Retina (tissue), 1 donor: ENCODE measurements at places on chromosomes 6 and 20.
A peak's percentile ranks its signal among the peaks of the same experiment; 100 is the strongest.

- peak; percentile 54 for DNase-seq
These were observed 4.2 kb downstream of the KCNB1 start for GRCh38 chr20:49478266-49478665.

DNA sequence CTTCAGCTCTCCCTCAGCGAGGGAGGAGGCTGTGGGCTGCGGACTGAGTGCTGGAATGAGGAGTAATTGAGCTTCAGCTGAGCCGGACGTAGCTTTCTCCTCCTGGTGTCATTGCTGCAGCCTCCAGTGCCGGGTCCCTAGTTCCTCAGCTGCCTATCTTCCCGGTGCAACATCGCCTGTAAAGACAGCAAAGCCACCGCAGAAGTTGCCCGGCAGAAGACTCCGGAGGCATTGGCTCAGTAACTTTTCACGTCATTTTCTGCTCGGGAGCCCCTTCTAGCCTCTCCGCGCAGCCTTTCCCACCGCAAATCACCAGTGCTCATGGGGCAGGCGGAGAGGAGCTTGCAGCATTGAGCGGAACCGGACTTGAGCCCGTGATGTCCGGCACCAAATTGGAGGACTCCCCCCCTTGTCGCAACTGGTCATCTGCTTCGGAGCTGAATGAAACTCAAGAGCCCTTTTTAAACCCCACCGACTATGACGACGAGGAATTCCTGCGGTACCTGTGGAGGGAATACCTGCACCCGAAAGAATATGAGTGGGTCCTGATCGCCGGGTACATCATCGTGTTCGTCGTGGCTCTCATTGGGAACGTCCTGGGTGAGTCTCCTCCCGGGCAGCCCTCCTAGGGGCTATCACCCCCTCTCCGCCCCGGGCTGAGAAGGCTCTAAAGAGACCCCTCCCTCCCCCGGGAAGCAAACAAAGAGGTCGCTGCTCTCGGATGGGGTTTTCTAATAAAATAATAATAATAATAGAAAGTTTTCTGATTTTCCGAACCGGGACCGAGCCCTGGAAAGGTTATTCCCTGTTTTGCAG lies at the start of gene HCRTR2:
Gene HCRTR2 (plus strand): TSS at position 305 of the 816 bp plus-strand sequence. CDS start 73 bp downstream, at position 378.
- peak; percentile 70 for DNase-seq

DNA sequence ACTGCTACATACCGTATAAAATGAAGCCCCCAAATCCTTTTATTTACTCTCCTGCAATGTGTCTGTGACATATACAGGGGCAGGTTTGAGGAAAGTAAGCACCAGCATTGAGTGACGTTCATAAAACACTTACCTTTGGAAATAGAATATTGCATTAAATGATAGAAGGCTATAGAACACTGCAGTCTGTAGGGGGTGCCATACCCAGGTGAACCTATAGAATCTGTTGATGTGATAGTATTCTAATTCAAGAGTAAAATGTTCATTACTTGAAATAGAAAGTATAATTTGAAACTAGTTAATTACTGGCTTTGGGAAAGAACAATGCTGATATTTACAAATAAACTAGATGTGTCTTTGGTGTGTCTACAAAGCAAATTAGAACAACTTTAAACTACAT lies 47.0 kb upstream of the PRL start:
- DNase-seq: no peak

GRCh38 chr6:160260803-160261450 lies 2.3 kb upstream of the SLC22A2 start:
- DNase-seq: no peak

DNA sequence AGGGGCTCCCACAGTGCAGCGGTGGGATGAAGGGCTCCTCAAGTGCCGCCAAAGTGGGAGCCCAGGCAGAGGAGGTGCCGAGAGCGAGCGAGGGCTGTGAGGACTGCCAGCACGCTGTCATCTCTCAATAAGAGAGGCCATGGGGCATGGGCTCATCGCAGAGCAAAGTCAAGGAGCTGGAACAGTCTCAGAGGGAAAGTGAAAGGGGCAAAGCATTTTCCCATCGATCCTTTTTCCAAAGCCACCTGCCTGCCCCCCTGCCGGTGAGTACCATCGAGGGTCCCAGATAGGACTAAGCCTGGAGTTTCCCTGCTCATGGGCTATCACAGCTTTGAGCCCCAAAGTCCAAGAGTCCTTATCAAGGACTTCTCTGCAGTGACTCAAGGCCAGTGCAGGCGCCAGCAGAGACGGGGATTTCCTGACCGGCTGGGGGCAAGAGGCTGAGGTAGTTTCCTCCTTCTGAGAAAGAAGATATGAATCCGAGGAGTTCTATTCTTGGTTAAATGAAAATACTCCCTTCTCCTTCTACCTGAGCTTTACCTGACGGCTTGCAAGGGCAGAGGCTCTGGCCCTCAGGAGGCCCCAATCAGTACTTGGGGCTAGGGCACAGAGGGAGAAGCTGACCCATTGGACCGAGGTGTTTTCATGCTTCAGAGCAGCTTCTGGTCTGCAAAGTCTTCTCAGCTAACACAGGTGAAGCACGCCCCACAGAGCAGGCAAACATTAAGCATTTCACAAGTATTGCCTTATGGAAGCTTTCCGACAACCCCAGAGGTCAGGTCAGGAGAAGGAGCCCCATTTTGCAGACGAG lies 22.6 kb downstream of the ETV7 start:
- DNase-seq: no peak

GRCh38 chr6:134170844-134171243 lies 118.4 kb upstream of the SLC2A12 start:
- no peak for DNase-seq

GRCh38 chr6:163177007-163177406 lies 237.5 kb upstream of the QKI start:
- DNase-seq: no peak

- no peak for DNase-seq
These were observed 180.7 kb upstream of the UST start for GRCh38 chr6:148565930-148566663.

DNA sequence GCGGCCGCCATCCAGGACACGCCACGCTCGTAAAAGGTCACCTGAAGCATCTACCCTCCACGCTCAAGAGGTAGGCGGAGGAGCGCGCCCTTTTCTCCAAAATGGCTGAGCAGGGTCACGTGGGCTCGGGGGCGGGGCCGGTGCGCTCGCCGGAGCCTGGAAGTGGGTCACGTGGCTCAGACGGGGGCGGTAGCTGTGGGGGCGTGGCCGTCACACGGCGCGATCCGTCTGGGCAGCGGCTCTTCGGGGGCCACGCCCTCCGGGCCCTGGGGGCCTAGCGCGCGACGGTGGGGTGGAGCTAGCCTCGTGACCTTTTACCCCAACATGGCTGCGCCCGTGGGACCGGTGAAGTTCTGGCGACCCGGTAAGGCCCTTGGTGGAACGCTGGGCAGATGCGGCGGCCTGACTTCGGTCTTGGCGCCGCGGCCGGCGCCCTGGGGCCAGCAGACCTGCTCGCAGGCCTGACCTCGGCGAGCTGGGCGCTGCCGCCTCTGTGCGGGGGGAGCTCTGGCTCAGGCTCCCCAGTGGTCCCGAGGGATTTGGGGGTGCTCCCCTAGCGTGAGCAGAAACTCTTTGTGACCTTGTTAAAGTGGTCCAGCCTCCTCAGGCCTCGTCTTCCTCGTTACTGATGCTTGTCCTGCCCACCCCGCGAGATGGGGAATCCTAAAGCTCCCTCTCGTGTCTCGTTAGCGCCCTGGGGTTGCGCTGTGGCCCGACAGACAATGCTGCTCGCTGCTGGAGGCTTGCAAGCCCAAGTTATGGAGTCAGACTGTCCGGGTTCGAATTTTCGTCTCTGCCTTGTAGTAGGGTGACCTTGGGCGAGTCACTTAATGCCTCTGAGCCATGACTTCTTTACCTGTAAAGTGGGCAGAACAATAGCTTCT lies at the start of gene DHX35:
Gene DHX35 (plus strand): TSS at position 301 of the 884 bp plus-strand sequence. CDS start 24 bp downstream, at position 325.
- peak; percentile 98 for DNase-seq
